Caco-2 (cell line): ENCODE measurements at places on chromosomes 6 and 20.

DNA sequence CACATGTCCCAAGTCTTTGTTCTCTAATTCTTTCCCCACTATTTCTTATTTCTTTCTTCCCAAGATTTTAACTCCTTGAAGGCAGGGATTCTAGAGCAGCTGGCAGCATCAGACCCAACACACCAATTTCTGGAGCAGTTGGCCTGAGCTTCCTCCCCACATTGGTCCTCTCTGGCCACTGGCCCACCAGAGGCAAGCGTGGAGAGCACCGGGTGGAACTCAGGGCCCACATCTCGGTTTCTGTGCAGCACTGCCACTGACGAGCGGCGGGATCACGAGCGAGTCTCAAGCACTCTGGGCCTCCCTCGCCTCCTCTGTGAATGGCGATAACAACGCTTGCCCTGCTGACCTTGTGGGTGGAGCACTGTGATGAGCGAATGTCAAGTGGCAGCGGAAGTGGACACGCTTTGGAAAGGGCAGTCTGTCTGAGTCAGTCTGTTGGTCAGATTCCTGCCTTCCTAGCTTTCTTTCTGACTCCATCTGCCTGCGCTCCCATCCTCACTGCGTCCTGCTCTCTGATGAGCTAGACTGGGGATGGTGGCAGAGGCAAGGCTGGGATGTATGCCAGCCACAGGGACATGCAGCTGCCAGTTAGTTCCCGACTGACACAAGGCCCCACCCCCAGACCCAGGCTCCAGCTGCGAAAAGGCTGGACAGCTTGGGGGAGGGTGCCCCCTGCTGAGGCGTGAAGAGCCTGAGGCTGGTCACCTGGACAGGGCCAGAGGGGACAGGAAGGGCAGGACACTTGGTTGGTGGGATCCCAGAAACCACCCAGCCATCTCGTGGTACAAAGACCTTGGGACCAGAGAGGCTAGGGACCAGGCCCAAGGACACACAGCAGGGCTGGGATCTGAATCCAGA is 4.5 kb upstream of the SPDEF start:
- DNase-seq = peak; percentile 29

- DNase-seq = no peak
Observed at GRCh38 chr6:3997177-3997770, 81.7 kb downstream of the FAM217A start.

- DNase-seq = no peak
Observed at GRCh38 chr6:30077218-30077617, 1.6 kb upstream of the RNF39 start.

DNA sequence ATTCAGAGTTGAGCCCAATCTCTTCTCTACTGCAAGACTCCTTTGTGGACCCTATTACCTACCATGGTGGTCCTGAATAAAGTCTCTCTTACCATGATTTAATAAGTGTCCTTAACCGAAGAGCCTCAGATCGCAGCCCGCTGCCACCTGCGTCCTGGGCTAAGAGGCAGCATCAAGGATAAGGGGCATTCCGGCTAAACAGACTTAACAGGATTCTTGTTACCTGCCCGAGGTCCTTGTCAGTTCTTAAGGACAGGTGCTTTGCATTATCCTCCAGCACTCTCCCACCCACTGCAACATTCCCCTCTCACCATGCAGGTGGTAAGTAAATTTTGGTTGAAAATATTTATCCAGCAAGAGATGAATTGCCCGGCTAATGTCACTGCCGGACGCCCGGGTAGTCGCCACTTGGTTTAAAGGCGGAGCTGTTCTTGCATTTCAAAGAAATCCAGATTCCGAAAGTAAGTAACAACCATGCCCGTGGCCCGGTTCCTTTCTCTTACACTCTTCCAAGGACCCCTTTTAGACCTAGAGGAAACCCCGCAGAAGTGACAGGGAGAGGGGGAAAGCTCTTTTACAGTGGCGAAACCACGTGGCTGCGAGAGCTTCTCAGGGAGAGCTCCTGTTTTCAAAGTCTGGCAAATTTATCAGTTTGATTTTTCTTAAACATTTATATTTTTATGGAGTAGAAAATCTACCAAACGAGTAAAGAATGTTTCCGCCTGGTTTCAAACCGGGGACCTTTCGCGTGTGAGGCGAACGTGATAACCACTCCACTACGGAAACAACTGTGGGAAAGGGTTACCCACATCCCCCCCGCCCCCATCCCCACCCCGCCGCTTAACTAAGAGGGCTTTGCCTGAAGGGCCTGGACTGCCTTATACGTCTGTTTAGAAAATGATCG is 41.9 kb upstream of the PRSS16 start:
- no peak for DNase-seq

DNA sequence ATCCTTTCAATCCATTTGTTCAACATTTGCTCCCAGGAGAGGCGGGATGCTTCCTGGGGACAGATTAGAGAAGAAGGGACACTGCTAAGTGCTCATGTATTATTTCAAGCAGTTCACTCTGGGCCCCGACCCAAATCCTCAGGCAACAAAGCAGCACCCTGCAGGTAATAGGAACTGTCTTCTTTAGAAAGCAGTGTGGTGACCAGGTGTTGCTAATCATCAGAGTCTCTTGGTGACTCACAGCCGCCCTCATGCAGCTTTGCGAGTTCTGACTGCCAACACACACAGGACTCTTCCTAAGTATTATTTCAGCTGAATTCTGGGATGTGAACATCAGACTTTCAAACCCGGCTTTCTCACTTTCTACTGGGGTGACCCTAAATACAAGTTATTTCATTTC is 356.4 kb downstream of the PRKN start:
- no peak for DNase-seq

- peak; percentile 71 for DNase-seq
Observed at GRCh38 chr20:59765599-59766177, 161.3 kb downstream of the PHACTR3 start.

GRCh38 chr6:135094403-135094821 is 39.8 kb upstream of the HBS1L start:
- DNase-seq = no peak

GRCh38 chr6:72421387-72421786 is 200.5 kb upstream of the KCNQ5 start:
- DNase-seq = no peak

DNA sequence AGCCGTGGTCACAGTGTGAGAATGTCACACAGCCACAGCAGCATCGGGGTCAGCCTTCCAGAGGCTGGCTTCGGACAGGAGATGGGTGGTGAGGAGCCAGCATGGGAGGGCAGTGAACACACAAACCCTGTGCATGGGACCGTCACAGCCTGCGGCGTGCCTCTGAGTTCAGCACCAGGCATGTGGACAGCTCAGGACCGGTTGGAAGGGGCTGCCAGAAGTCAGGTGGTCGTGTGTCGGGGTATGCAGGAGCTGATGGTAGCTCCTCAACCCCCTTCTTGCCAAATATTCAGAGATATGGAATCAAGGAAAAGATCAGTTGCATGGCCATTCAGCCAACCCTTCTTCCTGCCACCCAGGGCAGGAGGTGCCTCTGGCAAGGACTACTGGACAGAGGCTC is 28.2 kb downstream of the MYT1 start:
- DNase-seq = peak; percentile 47

DNA sequence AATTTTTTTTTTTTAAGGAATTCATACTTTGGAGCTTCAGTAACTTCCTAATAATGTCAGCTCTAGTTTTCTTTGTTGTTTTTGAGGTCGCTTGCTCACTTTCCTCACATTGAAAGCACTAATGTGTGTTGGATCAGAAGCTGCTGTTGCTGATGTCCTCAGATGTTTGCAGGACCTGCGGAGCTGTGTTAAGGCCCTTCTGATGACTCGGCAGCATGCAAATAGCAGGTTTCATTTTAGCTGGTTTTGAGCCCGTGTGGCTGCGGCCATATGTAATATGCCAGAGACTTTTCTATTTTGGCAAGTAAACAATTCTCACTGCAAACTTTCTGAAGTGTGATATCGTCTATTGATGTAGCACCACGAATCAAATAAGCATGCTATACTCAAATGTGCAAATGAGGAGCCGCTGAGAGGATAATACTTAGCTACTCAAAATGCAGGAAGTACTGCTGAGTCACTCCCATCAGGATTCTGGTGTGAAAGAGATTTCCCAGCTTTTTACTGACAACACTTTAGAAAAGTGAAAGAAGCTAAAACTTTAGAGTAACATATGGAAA is 187.8 kb downstream of the SASH1 start:
- no peak for DNase-seq

- no peak for DNase-seq
Observed at GRCh38 chr6:159831373-159831679, 31.2 kb downstream of the PNLDC1 start.

DNA sequence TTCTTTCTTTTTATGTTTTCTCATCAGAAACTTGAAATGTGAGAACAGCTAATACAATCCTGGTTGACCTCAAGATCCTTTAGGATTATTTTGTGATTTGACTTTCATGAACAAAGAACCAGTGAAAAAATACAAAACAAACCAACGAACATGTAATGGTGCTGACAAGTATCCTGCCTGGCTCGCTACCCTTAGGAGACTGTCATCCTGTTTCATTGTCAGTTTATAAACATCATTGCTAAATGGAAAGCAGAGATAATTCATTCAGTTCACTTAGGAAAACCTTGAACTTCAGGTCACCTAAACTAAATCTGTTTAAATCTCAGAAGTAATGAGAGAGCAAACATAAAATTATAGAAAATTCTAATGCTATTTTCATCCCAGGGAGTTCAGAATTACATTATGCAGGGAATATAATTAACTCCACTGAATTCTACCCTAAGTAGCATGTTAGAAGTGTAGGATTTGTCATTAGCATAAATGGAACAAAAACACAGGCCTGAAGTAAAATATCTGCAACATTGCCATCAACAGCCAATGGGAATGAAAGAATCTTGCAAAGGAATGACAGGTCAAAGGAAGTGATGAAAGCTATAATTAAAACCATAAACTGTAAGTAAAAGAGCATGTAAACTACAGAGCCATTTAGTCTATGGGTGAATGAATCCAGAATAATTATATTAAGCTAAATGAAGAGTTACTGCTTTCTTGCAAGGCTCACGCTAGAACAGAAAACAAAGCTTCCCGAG is 401.2 kb upstream of the MANEA start:
- DNase-seq = no peak
